Activated T-helper 1 cell treated with anti-CD3 and anti-CD28 coated beads, Interleukin-2, amount 50 U/mL, for 16 hours (primary cell): ENCODE measurements at places on chromosomes 1 and 21.

DNA sequence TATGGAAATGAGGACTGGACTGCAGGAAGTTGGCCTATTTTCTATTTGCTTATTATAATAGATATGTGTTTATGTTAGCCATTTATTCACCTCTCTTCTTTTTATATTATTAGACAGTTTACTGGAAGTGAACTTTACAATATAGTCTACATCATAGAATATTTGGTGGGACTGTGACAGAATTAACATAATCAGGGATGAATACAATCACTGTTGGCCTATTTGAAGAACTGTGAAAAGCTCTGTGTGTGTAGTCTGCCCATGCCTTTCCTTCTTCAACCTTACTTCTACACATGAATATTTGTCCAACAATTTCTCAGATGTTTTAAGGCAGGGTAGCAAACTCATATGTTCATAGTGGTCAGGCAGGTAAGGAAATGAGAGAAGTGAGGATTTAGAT is 12.4 kb downstream of the MPZ start:
- no peak for DNase-seq

DNA sequence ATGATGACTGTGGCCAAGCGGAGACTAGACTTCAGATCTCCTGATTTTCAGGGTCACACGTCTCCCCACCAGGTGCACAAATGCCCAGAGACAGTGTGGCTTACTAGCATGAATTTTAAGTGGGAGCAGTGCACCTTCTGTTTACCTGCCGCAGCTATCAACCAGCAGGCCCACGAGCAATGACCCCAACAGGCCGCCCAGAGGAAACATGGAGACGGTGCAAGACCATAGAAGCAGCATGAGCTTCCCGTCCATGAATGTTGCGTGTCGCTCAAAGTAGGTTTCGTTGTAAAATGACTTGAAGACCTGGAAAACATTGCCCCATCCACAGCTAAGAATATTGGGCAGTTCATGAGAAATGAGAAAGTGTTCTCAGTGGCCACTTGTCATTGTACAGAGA is 3.5 kb downstream of the SLC2A7 start:
- no peak for DNase-seq

DNA sequence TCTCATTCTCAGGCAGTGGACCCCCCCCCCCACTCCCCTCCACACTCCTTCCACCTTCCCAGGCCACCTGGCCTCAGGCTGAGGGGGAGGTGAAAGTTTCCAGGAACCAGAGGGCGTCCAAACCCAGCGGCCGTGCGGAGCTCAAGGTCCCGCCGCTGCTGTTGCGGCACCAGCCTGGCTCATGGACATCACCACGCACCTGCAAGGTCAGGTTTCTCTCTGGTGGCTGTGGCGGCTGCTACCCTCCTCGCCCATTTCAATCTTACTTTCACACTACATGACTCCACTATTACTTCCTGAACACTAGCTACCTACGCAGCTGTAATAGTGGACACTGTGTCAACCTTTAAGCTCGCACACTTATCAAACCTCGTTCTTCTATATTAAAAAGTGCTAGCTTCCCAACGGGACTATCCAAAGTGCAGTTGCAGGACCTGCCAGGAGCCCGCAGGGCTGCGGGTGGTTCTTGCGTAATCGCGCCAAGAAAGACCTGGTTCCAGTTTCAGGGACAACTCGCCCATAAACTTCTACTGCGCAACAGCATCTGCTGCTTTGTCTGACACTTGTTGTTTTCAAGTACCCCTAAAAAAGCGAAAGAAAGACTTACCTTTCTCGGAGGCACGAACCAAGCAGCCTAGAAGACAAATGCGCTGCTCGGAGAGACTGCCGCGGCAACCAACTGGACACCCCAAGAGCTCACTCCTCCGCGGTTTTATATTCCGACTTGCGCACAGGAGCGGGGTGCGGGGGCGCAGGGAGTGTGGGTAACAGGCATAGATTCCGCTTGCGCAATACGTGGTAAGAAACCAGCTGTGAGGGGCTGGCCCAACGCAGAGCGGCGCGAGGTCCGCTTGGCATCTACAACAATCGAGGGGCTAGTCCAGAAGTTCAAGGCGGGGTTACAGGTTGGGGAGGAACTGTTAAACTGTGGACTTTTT is at the start of gene DIRAS3:
TSS of gene DIRAS3 (minus strand) at position 687 of the 938 bp plus-strand sequence. CDS start 3,330 bp downstream, outside the sequence.
- DNase-seq = no peak

DNA sequence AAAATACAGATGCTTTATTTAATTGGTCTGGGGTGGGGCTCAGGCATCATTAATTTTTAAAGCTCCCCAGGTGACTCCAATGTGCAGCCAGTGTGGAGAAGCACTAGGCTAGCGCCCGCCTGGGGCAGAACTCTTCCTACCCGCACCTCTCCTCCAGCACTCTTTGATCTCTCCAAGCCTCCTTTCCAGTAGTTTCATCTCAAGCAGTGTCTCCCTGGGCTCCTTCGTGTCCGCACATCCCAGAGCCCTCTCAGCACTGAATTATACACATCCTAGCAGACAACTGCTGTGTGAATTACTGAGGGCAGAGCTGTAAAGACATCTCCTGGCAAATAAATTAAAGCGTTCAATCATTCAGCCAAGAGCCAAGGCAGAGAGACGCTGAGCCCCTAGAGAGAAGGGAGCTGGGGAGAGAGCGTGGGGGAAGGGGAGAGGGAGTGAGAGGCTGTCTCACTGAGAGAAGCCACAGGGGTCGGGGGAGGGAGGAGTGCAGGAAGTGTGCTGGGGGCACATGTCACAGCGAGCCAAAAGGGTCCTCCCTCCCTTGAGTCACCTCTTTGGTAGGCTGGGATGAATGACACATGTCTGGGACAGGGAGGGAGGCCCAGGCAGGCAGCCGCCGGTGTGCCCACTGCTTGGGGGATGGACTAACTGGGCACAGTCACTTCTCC is 21.0 kb upstream of the PARP1 start:
- no peak for DNase-seq

DNA sequence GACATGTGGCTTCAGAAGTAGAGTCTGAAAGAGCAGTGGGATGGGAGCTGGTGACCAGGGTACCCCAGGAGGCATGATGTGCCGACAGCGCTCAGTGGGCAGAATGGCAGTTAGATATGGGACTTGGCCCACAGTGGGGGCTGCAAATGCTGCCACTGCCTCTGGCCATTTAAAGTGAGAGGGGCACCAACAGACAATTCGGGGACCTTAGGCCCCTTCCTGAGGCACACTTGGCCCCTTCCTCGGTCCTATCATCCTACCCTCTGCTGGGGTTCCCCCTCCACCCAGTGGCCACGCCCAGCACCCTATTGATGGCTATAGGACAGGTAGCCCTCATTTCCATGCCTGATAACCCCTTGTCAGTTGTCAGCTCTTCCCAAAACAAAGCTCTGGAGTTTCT is 36.6 kb upstream of the EPHA8 start:
- DNase-seq = no peak

DNA sequence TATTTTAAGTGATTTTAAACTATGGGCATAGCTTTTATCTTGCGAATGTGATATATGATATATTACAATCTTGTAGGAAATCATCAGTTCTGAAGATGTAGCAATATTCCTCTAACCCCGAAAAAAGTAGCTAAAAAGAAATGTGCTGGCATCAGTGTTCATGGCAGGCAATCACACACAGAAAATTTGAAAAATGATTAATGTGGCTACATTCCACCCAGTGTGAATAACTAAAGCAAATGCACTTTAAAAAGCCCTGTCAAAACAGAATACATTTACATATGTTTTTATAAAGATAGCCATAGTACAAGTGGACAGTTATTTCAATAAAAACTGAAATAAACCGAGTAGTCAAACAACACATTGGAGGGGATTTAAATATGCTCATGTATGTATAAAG is 260.2 kb downstream of the HHAT start:
- DNase-seq = no peak

DNA sequence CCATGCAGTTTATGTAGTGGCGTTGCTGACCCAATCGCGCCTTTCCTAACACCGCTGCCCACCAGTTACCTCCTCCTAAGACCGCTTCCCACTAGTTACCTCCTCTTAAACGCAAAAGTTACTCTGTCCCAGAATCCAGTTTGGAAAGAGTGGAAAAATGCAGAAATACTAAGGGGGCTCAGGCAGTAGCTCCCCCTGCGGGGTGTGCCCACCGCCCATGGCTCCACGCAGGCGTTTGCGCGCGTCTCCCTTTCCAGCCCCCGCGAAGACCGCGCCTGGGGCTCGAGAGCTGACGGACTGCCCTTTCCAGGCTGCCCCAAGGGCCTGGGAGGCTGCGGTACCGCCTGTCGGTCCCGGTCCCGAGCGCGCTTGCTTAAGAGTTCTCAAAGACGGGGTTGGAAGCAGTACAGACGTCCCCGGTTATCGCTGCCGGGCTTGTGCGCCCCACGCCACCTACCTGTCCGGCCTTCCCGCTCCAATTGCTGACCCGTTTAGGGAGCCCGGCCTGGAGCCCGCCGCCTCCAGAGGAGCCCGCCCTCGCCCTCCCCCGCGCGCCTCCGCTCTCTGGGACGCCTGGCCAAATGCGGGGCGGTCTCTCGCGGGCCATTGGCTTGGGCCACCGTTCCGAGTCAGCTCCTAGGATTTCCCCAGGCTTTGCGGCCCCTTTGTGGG is 414.1 kb upstream of the ESRRG start:
- DNase-seq = no peak

DNA sequence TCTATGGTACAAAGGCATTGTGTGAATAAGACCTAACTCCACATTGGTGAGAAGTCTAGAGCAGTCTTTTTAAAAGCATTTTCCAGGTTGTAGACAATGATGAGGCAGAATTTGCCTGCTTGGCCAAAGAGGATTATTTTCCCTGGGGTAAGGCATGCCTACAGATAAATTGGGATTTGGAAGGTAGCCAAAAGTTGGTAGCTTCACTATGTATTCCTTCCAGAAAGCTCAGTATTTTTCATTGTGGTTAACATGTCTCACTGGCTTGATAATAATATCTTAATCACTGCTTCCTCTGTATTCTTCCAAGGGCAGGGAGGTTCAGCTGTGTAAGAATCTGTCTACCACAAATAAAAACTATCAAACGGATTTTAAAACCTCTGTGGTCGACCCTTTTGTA is 590.8 kb upstream of the PRMT6 start:
- no peak for DNase-seq

DNA sequence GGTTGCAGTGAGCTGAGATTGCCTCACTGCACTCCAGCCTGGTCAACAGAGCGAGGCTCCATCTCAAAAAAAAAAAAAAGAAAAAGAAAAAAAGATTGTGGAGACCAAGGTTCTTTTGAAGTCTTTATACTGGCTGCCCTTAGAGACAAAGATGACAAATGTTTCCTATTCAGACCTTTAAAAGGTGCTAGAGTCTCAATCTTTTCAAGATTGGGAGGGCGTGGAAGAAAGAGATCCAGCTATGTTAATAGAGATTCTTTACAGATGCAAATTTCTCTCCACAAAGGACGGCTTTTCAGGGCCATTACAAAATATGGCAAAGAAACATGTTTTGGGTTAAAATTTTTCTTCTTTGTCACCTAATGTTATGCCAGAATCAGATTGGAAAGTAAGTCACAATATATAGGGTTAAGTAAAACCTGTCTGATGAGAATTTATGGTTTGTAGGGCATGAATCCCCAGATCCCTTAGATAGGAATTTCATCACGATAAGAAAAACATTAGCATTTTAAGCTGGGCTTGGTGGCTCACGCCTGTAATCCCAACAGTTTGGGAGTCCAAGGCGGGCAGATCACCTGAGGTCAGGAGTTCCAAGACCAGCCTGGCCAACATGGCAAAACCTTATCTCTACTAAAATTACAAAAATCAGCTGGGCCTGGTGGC is 13.0 kb upstream of the MORC3 start:
- no peak for DNase-seq

- no peak for DNase-seq
Measured at GRCh38 chr1:200464784-200465400, 55.1 kb upstream of the ZNF281 start.

DNA sequence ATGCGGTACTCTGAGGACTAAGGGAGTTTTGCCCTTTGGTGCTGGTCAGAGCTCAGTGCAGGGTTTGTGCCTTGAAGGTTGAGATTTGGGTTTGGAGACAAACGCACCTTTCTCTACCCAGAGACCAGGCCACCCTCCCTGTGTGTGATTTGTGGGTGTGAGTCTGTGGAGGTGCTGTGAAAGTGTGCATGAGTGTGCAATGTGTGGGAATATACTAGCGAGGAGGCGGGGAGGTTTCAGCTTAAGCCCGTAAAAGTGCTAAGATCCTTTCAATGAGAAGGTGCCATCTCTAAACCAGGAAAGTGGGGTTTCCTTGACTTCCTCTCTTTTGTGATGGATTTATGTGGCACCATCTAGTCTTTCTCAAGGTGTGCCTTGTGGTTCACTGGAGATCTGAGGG is 225.7 kb downstream of the HHAT start:
- no peak for DNase-seq

DNA sequence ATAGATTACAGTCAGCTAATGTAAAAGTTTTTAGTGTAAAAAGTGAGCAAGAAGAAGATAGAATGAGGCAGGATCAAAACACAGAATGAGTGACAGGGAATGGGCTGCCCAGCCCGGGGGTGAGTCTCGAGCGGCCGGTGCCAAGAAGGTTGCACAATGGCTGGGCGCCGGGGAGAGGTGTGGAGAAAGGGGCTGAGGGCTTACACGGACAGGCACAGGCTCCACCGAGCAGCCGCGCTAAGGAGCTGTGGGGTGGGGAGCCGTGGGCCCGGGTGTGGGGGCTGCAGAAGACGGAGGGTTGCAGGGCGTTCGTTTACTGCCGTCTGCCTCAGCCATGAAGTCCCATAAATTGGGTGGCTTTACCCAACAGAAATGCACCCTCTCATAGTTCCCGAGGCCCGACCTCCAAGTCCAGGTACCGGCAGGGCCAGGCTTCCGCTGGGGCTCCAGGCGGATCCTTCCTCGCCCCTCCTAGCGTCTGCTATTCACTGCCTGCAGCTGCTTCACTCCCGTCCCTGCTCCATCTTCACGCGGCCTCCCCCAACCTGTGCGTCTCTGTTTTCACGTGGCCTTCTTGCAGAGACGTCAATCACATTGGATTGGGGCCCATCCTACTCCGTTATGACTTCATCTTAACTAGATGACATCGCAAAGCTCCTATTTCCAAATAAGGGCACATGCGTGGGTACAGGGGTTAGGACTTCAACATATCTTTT is 277.2 kb downstream of the CAMTA1 start:
- no peak for DNase-seq

DNA sequence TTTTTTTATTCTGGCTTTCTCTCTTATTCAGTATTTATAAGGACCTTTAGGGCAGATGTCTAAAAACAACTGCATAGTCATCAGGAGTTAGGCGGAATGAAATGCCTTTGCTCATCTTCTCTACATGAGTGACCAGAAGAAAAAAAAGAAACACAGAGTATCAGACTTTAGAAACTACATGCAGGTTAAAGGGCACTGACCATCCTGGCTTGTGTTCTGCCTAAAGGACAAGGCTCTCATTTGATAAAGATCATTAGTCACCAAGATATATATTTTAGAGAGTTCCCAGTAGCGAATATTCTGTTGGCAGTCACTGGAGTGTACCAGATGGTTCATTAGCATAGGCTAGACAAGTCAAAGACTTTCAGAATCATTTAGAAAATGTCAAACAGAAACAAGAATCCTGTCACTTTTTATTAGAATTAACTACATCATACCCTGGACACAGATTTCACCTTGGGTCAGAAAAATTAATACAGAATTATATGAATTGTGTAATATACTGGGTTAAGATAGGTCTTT is 145.6 kb downstream of the NR5A2 start:
- DNase-seq = no peak
